NCI-H1417 (cell line): ENCODE measurements at places on chromosomes 3 and 15.

- no peak for DNase-seq
Observed at GRCh38 chr3:149247929-149248691, 26.5 kb upstream of the CP start.

DNA sequence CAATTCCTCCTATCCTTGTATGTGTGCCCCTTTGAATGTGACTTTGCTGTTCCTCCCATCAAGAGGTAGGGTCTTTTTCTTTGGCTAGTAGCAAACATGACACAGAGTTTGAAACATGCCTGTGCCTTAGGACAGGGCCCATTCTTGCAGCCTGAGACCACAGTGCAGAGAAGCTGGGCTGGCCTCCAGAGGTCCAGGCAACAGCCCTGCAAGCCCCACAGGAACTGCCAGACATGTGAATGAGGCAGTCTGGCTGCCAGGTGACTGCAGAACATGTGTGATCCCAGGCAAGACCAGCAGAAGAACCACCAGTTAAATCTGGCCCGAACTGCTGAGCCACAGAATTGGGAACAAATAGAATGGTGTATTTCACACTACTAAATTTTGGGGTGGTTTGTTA lies 1.2 kb upstream of the HGD start:
- no peak for DNase-seq

- no peak for DNase-seq
Observed at GRCh38 chr3:189655617-189656016, 24.4 kb downstream of the TP63 start.

GRCh38 chr15:81106560-81106959 lies 27.5 kb upstream of the CFAP161 start:
- peak; percentile 65 for DNase-seq

- DNase-seq: no peak
Observed at GRCh38 chr15:64746921-64747320, 28.5 kb downstream of the RBPMS2 start.

DNA sequence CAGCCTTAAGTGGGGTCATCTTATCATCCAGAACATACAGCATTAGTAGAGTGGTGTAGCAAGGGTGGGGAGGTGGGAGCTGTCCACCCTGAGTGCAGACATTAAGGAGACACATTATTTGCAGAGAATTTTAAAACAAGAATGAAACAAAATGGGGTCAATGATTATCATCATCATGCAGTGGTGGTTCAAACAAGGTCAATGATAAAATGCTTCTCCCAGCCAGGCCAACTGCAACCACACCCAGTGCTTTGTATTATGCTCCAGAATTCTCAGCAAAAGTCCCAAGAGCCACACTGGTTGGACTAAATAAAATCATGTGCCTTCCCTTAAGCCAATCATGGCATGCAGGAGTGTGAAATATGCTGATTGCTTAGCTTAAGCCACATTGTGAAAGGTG lies 96.7 kb upstream of the FHIT start:
- DNase-seq: no peak

DNA sequence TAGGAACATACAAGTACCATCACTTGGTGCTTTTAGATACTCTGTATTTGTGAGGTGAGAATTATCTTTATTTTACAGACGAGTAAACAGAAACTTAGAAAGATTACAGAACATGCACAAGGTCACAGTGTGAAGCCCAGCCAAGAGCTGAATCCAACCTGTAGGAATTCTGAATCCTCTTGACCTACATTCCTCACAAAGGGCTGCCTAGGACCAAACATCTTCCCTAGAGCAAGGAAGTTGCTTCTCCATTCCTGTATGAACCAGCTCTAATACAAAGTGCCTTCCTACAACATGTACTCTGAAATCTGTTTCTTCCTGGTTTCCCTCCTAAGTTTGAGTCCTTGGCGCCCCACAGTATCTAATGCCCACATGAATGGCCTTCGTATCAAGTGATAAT lies 2.9 kb downstream of the HDGFL3 start:
- DNase-seq: no peak

DNA sequence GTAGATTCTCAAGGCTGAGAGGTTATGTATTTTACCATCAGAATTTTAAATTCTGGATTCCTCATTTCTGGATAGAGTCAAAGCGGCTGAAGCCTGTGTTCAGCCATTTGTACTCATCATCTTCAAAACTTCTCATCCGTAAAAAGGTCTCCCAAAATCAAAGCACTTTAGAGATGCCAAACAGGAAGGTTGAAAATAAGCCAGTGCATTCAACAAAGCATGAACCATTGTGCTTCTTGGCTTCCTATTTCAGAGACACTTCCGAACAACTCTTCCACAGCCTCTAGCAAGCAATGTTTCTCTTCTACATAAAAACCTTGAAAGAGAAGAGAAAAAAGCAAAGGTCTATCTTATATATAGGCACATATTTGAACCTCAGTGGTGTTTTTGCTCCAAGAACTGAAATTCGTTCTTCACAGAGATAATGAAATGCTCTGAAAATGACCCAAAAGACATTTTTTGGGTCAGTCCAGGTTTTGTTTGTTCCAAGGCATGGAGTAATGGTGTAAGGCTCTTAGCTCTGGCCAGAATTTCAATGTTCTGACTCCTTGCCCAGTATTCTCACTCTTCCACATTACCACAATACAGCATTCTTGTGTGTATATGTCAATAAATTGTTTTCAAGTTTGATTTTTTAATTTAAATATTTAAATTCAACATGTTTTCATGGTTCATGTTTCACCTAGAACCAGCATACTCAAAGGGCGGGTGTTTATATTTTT lies 163.1 kb downstream of the STAC start:
- DNase-seq: no peak

GRCh38 chr3:8756671-8757070 lies 12.7 kb downstream of the OXTR start:
- DNase-seq: no peak

DNA sequence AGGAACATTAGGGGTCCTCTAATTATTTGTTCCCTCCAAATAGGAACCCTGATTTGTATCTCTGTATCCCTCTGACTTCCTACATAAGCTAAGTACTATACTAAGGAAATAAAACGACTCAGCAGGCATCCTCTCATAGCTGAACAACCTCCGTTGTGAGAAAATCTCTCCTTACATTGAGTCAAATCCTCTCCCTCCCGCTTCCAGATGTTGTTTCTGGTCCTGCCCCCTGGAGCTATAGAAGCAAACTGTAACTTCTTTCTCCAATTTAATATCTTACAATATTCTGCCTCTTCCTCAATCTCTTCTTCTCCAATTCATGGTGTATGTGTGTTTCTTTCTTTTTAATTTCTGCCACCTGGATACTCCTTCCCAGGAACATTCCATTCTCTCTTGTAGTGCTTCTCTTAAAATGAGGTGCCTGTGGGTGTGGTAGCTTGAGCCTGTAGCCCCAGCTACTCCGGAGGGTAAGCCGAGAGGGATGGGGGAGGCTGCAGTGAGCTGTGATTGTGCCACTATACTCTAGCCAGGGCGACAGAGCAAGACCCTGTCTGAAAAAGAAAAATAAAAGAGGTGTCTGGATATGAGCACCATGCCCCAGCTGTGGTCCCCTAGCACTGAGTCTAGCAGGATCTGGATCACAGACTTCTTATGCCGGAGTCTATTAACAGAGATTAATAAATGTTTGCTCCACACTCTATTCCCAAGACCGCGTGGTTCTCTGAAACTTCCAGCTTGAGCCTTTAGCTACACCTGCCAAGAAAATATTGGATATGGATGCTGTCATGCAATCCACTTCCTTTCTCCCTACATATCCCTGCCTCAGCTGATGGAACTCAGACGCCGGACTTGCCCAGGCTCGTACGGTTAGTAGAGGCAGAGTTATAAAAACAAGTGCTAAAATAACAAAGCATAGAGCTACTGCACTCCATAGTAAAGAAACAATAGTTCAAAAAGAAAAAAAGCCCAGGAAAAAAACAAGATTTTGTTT lies 42.9 kb upstream of the NEO1 start:
- DNase-seq: no peak
